ENCODE measurements at places on chromosomes 12 and 14.

GRCh38 chr12:4809013-4809448 lies 88.8 kb downstream of the GALNT8 start:
- no peak for DNase-seq

- DNase-seq, result no peak
These were observed 154.5 kb downstream of the MON2 start for GRCh38 chr12:62621101-62621638.

GRCh38 chr14:59534361-59534987 lies 42.1 kb downstream of the CCDC175 start:
- DNase-seq, result no peak

- DNase-seq, result no peak
These were observed 318.2 kb downstream of the NUAK1 start for GRCh38 chr12:105820429-105821125.

DNA sequence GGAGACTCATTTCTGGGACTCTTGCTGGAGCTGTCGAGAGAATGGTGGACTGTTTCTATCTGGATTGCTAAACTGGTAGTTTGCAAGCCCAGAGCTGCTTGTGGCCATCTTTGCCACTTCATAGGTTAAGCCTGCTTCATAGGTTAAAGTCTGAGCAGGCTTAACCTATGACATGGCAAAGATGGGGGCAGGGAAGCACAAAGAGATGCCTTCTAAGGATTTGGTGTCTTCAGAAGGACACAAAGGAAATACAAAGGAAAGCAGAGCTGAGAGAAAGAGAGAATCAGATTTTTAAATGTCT lies 78.4 kb upstream of the MAX start:
- no peak for DNase-seq

GRCh38 chr14:68784978-68785533 lies 7.8 kb downstream of the ZFP36L1 start:
- DNase-seq, result no peak

- no peak for DNase-seq
These were observed 145.8 kb downstream of the BICD1 start for GRCh38 chr12:32252199-32253073.

- no peak for DNase-seq
These were observed 39.9 kb upstream of the BICDL1 start for GRCh38 chr12:119949145-119949544.

DNA sequence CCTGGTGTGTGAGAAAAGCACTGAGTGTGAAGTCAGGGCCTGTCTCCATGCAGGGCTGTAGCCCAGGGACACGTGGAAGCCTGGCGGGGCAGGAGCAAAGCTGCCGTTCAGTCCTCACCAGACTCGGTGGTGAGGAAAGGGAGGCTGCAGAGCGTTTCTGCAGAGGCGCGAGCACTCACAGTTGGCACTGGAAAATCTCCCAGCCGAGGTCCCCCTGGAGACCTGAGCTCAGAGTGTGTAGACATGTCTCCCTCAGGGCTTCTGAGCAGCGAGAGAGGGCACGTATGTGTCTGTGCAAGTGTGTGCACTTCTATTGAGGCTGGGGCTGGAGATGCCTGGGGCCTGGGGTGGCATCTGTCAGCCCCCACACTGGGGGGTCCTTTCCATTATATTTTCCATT lies 11.0 kb upstream of the HHIPL1 start:
- no peak for DNase-seq

GRCh38 chr14:96180043-96180874 lies 24.4 kb upstream of the BDKRB2 start:
- DNase-seq, result no peak
